Activated effector memory CD4-positive, alpha-beta T cell treated with anti-CD3 and anti-CD28 coated beads, Interleukin-2, amount 50 U/mL, for 16 hours (primary cell): ENCODE measurements at places on chromosomes 3 and 15.

- DNase-seq, result no peak
Measured at GRCh38 chr3:101879623-101880284, 30.4 kb downstream of the NFKBIZ start.

GRCh38 chr3:51938780-51939425, 2.8 kb downstream of the RRP9 start:
- DNase-seq, result no peak

- no peak for DNase-seq
Measured at GRCh38 chr3:94185753-94186152, 122.9 kb downstream of the NSUN3 start.

DNA sequence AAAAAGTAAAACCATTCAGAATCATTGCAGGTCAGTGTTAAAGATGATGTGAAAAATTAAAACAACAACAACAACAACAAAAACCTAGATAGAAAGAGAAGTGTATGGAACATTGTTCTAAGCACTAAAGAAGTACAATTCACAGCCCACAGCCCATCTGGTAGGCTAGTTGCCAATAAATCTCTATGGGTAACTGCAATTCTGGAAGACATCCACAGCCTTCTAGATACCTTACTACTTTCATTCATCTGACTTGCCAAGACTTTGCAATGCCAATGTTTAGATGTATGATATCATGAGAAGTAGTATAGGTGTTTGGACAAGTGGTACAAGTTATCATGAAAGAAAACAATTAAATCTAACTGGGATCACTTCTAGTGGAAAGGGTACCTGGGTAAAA, 198.6 kb downstream of the VGLL3 start:
- no peak for DNase-seq

DNA sequence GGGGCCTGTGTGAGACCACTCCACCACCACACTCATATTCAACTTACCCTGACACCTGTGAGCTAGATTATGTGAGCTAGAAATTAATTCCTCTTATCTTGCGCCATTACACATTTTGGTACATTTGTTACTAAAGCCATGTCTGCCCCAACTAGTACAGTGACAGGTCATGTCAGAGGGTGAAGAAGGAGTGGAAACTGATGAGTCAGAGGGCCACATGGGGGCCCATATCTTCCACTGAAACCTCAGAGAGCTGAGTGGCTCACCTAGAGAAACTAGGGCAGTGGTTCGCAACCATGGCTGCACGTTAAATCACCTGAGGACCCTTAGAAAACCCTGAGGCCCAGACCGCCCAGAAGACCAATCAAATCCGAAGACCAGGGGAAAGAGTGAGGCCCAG, 15.7 kb upstream of the MEF2A start:
- DNase-seq, result no peak

GRCh38 chr3:148554367-148554766, 143.3 kb upstream of the AGTR1 start:
- no peak for DNase-seq

DNA sequence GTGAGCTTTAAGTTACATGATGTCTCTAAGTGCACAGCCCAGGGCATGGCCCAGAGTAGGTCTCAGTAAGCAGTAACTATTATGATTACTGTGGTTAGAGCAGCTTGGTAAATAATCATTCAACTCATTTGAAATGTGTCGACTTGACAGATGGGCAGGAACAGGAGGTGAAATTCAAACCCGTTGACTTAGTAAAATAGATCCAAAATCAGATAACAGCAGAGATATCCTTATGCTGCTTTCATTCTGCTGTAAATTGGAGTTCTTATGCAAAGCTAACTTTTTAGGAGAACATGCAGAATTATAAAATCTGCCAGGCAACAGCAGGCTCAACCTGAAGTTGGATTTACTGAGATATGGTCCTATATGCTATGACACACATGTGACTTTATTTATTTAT, 118.7 kb upstream of the KLHL25 start:
- DNase-seq, result no peak

DNA sequence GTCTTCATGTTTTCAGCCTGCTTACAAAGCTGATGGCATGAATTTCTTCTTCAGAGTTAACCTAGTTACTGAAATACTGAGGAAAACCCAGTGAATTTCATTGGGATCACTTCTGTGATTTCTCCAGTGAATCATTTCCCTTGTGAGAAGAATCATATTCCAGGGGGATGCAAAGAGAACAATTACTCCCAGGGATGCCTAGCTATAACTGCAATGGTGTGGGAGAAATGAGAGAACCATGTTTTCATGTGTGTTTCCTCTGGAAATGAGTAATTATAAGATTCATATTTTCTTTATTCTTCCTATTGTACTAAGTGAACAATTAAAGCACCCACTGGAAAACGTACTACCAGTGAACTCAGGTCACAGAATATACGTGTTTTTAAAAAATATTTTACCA, 485.4 kb downstream of the GRM7 start:
- no peak for DNase-seq

- no peak for DNase-seq
Measured at GRCh38 chr15:92903631-92903965, 3.5 kb downstream of the CHD2 start.

DNA sequence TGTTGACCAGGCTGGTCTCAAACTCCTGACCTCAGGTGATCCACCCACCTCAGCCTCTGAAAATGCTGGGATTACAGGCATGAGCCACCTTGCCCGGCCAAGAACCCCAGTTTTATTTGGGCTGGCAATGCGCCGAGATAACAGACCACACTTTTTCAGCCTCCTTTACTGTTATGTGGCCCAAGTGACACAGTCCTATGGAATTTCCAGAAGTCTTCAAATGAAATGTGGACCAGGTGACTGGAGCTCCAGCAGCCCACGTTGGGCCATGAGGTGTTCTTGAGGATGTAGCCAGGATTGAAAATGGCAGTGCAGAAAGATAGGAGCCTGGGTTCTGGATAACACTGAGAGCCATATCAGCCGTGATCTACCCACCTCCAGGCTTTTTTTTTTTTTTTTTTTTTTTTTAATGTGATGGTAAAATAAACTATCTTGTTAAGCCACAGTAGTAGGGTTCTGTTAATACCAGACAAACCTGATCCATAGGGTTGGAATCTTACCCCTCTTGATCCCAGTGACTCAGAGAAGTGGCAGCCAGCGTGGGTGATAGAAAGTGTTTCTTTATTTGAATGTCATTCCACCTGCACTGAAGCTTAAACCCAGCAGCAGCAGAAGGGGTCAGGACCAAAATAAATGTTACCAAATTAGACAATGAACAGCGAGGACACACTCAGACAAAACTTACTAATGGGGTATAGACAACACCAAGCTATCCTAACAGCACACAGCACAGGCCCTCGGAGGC, 55.6 kb downstream of the LHFPL4 start:
- DNase-seq, result no peak

DNA sequence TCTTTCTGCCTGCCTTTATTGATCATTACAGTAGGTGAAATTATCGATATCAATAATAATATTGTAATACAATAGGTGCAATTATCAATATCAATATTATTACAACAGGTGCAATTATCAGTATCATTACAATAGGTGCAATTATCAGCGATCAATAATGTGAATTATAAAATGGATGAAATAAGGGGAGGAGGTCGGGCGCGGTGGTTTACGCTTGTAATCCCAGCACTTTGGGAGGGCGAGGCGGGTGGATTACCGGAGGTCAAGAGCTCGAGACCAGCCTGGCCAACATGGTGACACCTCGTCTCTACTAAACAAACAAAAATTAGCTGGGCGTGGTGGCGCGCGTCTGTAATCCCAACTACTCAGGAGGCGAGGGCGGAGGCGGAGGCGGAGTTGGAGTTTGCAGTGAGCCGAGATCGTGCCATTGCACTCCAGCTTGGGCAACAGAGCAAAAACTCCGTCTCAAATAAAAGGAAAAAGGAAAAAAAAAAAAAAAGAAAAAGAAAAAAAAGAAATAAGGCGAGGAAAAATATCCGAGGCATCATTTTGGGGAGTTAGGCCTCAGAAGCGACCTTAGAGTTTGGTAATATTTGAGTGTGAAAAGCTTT, 611 bp upstream of the BNIP2 start:
- peak; percentile 87 for DNase-seq

DNA sequence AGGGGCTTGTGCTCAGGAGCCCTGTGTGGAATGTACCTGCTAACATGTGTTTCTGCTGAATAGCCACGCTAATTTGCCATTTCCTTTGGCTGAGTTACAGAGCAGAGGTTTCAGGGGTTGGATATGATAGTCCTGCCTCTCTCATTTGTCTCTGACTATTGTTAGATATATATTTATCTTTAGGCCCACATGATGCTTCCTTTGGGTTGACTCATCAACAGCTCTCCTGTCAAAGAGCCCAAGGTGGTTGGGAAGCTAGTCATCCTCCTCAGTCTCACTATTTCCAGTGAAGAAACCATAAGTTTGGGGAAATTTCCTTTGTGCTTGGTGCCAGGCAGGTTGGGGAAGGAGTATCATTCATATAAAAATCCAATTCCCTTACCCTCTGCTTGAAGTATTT, 1194.6 kb downstream of the ZPLD1 start:
- no peak for DNase-seq

DNA sequence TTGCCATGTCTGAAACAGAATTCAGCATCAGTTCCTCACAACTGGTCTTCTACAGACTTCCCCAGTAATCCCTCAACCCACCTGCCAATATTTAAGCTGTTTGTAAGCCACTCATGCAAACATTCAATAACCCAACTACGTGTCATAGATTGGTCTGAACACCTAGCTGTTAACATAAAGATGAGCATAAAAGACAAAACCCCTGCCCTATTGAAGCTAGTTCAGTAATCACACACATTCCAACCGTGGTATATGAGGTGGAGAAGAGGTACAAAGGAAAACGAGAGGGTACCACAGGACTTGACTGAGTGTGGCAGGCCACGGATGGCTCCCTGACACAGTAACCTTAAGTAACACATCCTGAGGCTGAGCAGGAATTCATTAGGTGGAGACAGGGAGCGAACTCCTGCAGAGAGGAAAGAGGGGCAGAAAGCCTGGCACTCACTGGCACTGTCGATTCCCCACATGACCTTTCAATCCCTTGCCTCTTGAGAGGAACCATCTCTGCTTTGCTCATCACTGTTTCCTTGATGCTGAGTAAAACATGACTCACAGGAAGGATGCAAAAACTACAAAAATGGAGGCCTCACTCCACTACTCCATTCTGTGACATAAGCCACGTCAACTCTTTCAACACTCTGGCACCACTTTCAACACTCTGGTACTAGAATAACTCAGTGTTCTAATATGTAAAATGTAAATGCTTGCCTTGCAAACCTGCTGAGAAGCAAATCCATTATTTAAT, 31.3 kb downstream of the RPN1 start:
- DNase-seq, result no peak

- peak; percentile 73 for DNase-seq
Measured at GRCh38 chr3:39126532-39127071, 19.1 kb downstream of the TTC21A start.

- peak; percentile 69 for DNase-seq
Measured at GRCh38 chr3:170038434-170039110, 777 bp downstream of the GPR160 start.

GRCh38 chr3:11140030-11140712, 14.1 kb upstream of the HRH1 start:
- no peak for DNase-seq

GRCh38 chr3:165895919-165896318, 58.7 kb upstream of the BCHE start:
- DNase-seq, result no peak

DNA sequence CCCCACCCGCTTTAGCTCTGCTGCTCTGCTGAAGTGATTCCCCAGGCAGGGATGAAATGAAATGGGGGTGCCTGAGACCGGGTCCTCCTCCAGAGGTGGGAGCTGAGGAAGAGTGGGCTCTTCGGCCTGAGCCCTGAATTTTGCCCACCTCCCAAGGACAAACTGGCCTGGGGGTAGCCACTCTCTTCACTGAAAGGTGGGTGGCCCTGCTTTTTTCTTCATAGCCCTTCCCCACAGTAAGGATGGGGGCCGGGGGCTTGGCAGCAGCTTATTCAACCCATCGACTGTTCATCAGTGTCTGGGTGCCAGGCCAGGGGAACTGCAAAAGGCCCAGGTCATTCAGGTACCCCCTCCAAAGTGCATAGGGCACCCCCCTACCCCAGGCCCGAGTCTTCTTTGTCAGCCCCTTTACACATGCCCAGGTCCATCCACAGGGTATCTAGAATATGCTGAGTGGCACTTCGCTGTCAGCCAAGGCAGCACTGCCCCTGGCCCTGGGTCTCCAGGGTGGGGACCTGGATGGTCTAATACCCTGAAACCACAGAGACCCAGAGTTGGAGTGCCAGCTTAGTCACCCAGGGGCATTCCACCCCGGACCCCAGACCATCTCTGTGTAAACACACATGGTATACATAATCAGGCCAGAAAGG, 7.9 kb downstream of the SCN5A start:
- peak; percentile 52 for DNase-seq

DNA sequence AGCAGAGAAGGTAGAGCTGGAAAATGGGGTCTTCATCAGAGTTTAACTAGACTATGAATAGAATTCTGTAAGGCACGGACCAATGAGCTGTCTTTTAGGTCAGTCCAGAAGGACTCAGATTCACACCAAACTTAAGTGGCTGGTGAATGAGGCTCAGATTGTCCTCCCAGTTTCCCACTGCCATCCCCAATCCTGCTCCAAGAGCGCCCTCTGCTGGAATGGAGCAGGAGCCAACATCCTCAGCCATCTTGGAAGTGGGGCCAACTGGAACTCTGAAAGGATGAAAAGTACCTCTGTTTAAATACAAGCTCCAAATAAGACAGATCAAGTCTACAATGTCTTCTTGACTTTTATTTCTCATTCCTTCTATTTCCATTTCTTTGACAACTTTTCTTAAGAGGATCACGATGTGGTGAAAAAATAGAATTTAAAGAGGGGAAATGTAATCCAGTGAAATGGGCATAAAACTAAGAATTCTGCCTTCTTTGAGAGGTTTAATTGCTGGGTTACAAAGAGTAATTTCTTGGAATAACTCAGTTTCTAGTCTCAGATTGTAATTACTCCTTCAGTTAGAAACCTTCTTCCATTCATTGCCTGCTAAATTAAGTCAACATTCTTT, 217.1 kb upstream of the TPRG1 start:
- DNase-seq, result peak; percentile 90

DNA sequence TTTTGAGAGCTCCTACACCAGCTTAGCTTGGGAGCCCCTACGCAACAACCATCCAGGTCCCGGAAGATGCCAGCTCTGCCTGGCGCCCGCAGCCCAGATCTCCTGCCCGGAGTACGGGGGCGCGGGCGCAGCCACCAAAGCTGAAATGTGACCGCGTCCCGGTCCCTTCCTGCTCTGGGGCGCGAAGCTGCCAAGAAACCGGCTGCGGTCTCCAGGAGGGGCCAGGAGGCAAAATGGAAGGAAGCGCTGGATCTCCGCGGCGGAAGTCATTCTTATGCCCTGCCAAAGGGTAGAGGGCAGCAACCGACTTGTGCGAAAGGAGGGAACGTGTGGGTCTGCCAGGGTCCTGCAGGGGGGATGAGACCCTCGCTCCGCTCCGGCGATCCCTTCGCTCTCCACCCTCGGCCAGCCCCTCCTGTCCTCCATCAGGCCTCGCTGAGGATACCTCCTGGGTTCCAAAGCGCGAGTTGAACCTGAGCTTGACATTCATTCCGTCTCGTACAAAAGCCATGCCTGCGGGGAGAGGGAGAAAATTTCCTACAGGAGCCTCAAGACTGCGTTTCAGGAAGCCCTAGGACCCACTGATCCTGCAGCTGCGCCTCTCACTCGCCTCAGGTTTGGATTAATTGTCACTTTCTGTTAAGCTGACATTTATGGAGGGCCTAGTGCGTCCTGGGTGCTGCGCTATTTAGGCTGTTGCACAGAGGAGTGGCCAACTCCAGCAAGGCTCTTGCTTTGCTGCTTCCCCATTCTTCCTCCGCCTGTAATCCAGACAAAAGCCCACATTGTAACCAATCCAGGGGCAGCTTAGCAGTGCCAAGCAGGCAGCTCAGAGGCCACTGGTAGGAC, 98.3 kb upstream of the VGLL3 start:
- DNase-seq, result no peak

- no peak for DNase-seq
Measured at GRCh38 chr3:17261627-17262369, 377.0 kb downstream of the PLCL2 start.
